Hematopoietic multipotent progenitor cell treated with erythropoietin and hydrocortisone succinate and interleukin-3 and kit ligand, for 8 days (in vitro differentiated cells): ENCODE measurements at places on chromosomes 4 and X.

GRCh38 chrX:30521440-30522182, 56.0 kb downstream of the TASL start:
- no peak for DNase-seq

GRCh38 chr4:149709640-149710039, 106.0 kb downstream of the IQCM start:
- no peak for DNase-seq

DNA sequence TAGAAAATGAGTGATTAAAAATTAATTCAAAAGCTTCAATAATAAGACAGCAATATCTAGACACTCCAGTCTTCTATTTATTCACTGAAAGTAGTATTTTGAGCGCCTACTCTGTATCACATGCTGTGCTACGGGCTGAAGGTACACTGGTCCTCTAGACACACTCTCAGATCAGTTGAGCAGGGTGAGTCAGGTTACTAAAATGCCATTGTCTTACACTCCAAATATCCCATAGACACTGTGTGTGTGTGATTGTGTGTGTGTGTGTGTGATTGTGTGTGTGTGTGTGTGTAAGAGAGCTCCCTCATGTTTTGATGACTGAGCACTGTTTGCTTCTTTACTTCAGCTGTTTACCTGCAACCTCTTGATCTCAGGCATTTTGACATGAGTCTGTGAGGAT, 342.8 kb upstream of the BOD1L1 start:
- no peak for DNase-seq

- DNase-seq, result peak; percentile 23
Observed at GRCh38 chr4:145722561-145722960, 42.6 kb downstream of the C4orf51 start.

- DNase-seq, result no peak
Observed at GRCh38 chr4:183830438-183830985, 74.6 kb upstream of the STOX2 start.

GRCh38 chr4:1216869-1217294, 32.0 kb downstream of the CTBP1 start:
- no peak for DNase-seq

- DNase-seq, result no peak
Observed at GRCh38 chr4:37463033-37463856, 218.7 kb downstream of the NWD2 start.

DNA sequence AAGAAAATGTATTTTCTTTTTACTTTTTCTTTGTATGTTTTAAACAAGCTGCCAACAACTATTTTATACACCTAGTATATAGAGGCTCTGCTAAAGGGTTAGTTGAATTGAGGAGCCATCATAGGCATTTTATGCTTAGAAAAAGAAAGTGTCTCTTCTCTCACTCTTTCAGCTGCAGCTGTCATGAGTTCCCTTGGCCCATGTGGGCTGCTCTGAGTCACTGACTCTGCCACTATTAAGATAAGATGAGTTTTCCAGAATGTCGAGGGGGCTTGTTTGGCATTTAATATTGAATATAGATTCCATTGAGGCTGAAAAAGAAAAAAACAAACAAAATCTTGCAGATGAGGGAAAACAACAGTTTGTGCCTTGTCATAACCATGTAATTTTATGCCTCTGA, 126.0 kb upstream of the PAQR3 start:
- DNase-seq, result no peak

- no peak for DNase-seq
Observed at GRCh38 chr4:145554691-145555090, 64.5 kb upstream of the MMAA start.
